Right atrium auricular region (tissue), 2 donors: ENCODE measurements at places on chromosomes 3 and 15.

GRCh38 chr3:98778383-98778782 is 15.2 kb downstream of the ST3GAL6 start:
- H3K27ac ChIP-seq = peak overlapping the region; percentile 15
- peaks cover 41% of the 10 kb centered on the region for H3K4me1 ChIP-seq
- DNase-seq = no peak
- H3K4me3 ChIP-seq = no peak overlapping the region
- no peaks in the 10 kb centered on the region for H3K36me3 ChIP-seq

- H3K4me1 ChIP-seq = no peaks in the 10 kb centered on the region
- H3K27ac ChIP-seq = peak overlapping the region; percentile 17
- DNase-seq = no peak
- H3K27me3 ChIP-seq = no peaks in the 10 kb centered on the region
- H3K36me3 ChIP-seq = no peaks in the 10 kb centered on the region
Measured at GRCh38 chr3:171873580-171873979, 30.4 kb downstream of the TMEM212 start.

GRCh38 chr3:37586280-37586679 is 275.4 kb upstream of the CTDSPL start:
- no peak overlapping the region for H3K4me3 ChIP-seq
- no peaks in the 10 kb centered on the region for H3K36me3 ChIP-seq
- H3K27ac ChIP-seq = no peak overlapping the region
- H3K27me3 ChIP-seq = no peaks in the 10 kb centered on the region

DNA sequence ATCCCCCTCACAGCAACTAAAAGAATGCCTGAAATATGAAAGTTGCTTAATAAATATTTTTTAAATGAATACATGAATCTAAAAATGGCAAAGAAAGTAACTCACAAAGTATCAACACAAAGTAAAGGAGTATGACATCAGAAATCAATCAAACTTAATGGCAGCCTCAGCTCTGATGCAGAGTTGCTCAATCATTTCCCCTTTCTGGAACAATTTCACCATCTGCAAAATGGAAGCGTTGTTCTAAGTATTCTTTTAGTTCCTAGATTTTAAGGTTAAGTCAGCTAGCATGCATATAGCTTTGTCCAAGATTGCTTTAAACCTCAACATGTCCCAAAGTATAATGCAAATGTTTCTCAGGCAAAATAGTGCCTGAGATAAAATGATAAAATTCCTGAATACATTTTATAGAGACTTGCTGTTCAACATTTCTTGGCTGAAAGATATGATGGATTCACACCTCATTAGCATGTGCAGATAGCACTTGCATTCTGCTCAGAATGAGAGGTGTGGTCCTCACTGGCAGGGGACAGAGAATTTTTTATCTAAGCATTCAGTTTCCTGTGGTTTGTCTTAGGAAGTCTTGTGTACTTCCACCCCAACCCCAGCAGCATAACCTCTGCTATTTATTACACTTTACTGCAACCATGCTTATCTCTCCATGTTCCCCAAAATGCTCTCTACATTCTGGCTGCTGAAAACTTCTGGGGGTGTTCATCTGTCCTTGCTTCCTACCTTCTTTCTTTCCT is 429.3 kb downstream of the GRM7 start:
- H3K4me3 ChIP-seq = no peak overlapping the region
- H3K36me3 ChIP-seq = no peaks in the 10 kb centered on the region
- peaks cover 7% of the 10 kb centered on the region for H3K4me1 ChIP-seq
- no peak for DNase-seq
- H3K27me3 ChIP-seq = no peaks in the 10 kb centered on the region

DNA sequence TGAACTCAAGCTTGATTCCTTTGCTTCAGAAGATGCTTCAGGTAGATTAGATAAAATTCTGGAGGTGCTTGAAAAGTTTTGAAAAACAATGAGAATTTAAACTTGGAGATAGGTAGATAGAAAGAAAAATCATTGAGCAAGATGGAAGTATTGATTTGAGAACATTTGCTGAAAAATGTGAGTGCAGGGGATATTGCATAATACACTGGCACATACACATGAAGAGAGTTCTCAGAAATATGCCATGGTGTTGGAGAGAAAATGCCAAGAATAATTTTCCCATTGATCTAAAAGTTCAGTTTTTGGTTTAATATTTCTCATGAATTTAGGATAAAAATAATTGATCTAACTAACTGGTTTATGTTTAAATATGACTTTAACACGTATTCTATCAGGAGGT is 107.2 kb upstream of the GBE1 start:
- no peak overlapping the region for H3K4me3 ChIP-seq
- no peaks in the 10 kb centered on the region for H3K27me3 ChIP-seq
- no peak overlapping the region for H3K27ac ChIP-seq
- H3K4me1 ChIP-seq = peaks cover 6% of the 10 kb centered on the region
- H3K36me3 ChIP-seq = no peaks in the 10 kb centered on the region

DNA sequence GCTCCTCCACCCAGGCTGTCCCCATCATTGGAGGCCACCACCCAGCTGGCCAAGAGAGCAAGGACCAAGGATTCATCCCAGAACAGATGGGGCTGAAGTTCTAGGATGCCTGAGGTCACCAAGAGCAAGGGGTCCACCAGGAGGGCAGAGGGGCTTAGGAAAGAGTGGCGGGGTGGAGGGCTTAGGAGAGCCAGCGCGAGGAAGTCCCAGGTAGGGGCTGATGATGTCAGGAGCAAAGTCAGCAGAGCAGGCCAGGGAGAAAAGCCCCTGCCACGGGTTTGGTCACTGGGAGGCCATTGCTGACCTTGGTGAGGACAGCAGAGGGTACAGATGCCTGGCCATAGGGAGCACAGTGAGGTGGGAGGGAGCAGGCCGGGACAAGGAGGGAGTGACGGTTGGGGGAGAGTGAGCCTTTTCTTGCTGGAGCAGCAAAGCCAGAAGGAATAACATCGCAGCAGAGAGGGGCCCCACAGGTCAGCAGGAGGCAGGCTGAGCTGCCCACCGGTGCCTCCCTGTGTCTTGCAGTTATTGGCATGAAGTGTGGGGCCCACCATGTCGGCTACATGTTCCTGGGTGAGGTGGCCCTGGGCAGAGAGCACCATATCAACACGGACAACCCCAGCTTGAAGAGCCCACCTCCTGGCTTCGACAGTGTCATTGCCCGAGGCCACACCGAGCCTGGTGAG is 5.2 kb downstream of the PARP3 start:
- no peaks in the 10 kb centered on the region for H3K27me3 ChIP-seq
- H3K4me3 ChIP-seq = no peak overlapping the region
- H3K27ac ChIP-seq = no peak overlapping the region
- no peak for DNase-seq
- H3K36me3 ChIP-seq = no peaks in the 10 kb centered on the region

GRCh38 chr3:122183893-122184590 is 574 bp downstream of the CASR start:
- no peak overlapping the region for H3K27ac ChIP-seq
- DNase-seq = no peak
- H3K36me3 ChIP-seq = no peaks in the 10 kb centered on the region
- peak overlapping the region; percentile 29 for H3K4me3 ChIP-seq
- H3K4me1 ChIP-seq = peaks cover 8% of the 10 kb centered on the region
- H3K27me3 ChIP-seq = peaks cover 4% of the 10 kb centered on the region

GRCh38 chr3:44562147-44562546 is 7.2 kb downstream of the ZKSCAN7 start:
- H3K4me1 ChIP-seq = no peaks in the 10 kb centered on the region
- DNase-seq = no peak
- no peaks in the 10 kb centered on the region for H3K27me3 ChIP-seq
- peaks cover 11% of the 10 kb centered on the region for H3K36me3 ChIP-seq

DNA sequence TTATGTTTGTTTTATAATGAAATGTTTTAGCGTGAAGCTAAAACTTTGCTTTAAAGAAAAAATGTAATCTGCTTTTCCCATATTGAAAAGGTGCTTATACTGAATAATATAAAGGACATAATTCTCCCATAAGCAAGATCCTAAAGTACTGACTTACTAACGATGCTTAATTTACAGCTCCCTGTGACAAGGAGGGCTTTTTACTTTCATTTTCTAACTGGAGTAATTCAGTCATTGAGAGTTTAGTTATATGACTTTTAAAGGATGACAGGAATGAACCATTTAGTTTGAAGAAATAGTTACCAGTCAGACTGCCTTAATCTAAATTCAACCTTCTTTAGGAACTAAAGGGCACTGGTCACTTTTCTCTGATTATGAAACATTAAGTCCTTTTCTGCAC is 19.3 kb upstream of the ZPLD1 start:
- no peak overlapping the region for H3K27ac ChIP-seq
- H3K36me3 ChIP-seq = no peaks in the 10 kb centered on the region
- no peaks in the 10 kb centered on the region for H3K27me3 ChIP-seq
- DNase-seq = no peak
- no peak overlapping the region for H3K4me3 ChIP-seq

DNA sequence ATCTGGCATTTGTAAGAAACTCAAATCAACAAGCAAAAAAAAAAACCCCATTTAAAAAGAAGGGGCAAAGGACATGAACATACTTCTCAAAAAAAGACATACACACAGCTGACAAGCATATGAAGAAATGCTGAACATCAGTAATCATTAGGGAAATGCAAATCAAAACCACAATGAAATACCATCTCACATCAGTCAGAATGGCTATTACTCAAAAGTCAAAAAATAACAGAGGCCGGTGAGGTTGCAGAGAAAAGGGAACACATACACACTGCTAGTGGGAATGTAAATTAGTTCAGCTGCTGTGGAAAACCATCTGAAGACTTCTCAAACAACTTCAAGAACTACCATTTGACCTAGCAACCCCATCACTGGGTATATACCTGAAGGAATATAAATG is 199.4 kb upstream of the THBS1 start:
- H3K27ac ChIP-seq = no peak overlapping the region
- DNase-seq = no peak
- no peaks in the 10 kb centered on the region for H3K27me3 ChIP-seq
- H3K4me3 ChIP-seq = no peak overlapping the region
- no peaks in the 10 kb centered on the region for H3K4me1 ChIP-seq
- H3K36me3 ChIP-seq = no peaks in the 10 kb centered on the region

DNA sequence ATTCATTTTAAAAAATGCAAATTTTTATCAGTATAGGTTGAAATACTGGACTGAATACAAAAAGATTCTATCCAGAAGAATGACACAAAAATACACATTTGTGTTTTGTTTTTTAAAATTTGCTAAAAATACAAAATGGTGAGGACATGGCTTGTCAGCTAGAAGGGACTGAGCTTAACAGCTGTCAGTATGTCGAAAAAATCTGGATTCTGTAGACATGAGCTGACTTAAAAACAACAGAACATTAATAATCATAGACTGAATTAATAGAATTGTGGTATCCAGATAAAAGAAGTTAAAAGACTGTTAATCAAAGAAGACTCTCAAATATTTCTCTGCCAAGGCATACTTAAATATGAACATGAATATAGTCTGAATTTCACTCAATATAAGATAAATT is 244.9 kb upstream of the CBLB start:
- DNase-seq = no peak
- H3K36me3 ChIP-seq = no peaks in the 10 kb centered on the region
- no peaks in the 10 kb centered on the region for H3K4me1 ChIP-seq
- no peak overlapping the region for H3K27ac ChIP-seq

DNA sequence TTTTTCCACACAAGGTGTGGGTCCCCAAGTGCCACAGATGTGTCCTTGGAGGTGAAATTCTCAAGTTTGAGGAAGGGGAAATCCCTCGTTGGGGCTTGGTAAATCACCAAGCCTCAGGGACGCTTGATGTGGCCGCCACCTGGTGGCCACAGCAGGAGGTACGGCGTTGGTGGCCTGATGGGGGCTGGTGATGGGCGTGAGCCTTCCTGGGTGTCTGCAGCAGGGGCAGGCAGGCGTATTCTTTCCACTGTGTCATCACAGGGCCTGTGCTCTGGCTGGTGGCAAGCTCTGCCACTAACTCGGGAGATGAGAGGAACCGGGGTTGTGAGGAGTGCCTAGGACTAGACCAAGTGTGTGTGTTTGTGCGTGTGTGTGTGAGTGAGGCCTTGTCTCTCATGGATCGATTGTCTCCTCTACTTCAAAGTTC is 4.2 kb downstream of the ACOX2 start:
- H3K4me1 ChIP-seq = no peaks in the 10 kb centered on the region
- no peak overlapping the region for H3K4me3 ChIP-seq
- DNase-seq = peak; percentile 76
- H3K36me3 ChIP-seq = peaks cover 33% of the 10 kb centered on the region
